ENCODE measurements at places on chromosomes 13 and 19. TPM values are rescaled to one million over a fixed set of nuclear protein-coding genes. Genes with fewer than 3 reads are reported as not detected.

The CD177 gene
- total RNA-seq: not detected

DNA sequence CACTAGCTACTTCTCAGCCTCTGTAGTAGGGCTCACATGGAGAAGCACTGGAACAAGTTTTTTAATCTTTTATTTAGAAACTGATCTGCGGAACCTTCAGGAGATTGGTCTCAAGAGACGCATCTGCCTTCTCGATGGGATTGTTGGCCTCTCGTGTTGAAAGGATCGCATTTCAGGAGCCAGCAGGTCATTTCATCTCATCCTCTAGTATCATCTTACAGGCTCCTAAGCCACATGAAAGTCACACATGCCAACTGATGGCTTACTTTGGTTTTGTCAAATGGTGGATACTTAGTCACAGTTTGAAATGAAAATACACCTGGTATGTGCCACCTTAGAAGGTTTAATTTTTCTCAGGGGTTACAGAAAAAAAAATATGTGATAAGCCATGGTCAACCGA lies 1703.6 kb downstream of the EFNB2 start:
- DNase-seq: no peak

- no peak for DNase-seq
These were observed 1.4 kb downstream of the TMPRSS9 start for GRCh38 chr19:2361246-2362045.

The TEX101 gene
- total RNA-seq: not detected

The ZNF888 gene
- total RNA-seq: 3.0 TPM

The PCDH8 gene
- not detected for total RNA-seq

The ZNF69 gene
- 2.4 TPM for total RNA-seq

The PCDH17 gene
- not detected for total RNA-seq

GRCh38 chr19:46303322-46303690 lies 6.5 kb downstream of the HIF3A start:
- no peak for DNase-seq
